Caco-2 (cell line): ENCODE measurements at places on chromosomes 7 and 10. TPM values are rescaled to one million over a fixed set of nuclear protein-coding genes. Genes with fewer than 3 reads are reported as not detected.

VSIR gene
- 41.9 and 44.0 TPM in 2 replicates for total RNA-seq

GNA12 gene
- total RNA-seq, result 59.3 and 63.8 TPM in 2 replicates

CCZ1B gene
- 49.8 and 60.1 TPM in 2 replicates for total RNA-seq

SCRN1 gene
- 90.2 and 92.9 TPM in 2 replicates for total RNA-seq

HOXA3 gene
- total RNA-seq, result 19.9 and 22.6 TPM in 2 replicates

ST8SIA6 gene
- 0.16 TPM in 1 of 2 replicates, not detected in the other for total RNA-seq

GSDME gene
- total RNA-seq, result 32.9 and 35.2 TPM in 2 replicates

NACAD gene
- total RNA-seq, result 1.0 and 1.1 TPM in 2 replicates

UCMA gene
- not detected in 2 replicates for total RNA-seq

ADIRF gene
- 0.49 TPM in 1 of 2 replicates, not detected in the other for total RNA-seq

SAMD9L gene
- total RNA-seq, result not detected in 2 replicates

TMEM196 gene
- total RNA-seq, result not detected in 2 replicates

MTPN gene
- 136 and 138 TPM in 2 replicates for total RNA-seq

DMTF1 gene
- total RNA-seq, result 59.2 and 60.9 TPM in 2 replicates

PPP1R17 gene
- total RNA-seq, result not detected in 2 replicates

CALML5 gene
- total RNA-seq, result not detected in 2 replicates
